ENCODE measurements at places on chromosomes 2 and 18.

GRCh38 chr18:40824291-40824690, 1130.7 kb upstream of the PIK3C3 start:
- no peak for DNase-seq

GRCh38 chr2:10982931-10983701, 71.4 kb downstream of the KCNF1 start:
- no peak for DNase-seq

DNA sequence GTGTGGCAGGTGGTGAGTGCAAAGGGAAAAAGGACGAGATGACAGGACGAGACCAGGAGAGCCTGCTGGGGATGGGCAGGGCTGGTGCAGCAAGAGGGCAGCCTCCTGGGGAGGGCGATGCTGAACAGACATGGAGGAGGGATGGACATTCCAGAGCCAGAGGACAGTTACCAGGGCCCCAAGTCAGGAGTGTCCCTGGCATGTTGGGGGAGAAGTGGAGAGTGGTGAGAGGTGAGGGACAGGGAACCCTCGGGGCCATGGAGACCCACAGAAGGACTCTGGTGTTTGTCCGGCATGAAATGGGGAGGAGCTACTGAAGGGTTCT, 19.0 kb downstream of the MTERF4 start:
- DNase-seq: no peak

GRCh38 chr2:75565472-75566462, 5.0 kb upstream of the EVA1A start:
- DNase-seq: no peak

DNA sequence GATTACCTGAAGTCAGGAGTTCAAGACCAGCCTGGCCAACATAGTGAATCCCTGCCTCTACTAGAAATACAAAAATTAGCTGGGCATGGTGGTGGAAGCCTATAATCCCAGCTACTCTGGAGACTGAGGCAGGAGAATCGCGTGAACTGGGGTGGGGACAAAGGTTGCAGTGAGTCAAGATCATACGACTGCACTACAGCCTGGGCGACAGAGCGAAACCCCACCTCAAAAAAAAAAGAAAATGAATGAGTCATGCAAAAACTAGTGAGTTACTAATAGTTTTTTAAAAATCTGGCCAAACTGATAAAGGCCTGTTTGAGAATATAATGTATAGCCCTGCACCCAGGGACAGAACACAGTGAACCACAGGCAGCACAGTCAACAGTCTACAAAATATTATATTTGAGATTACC, 17.5 kb downstream of the AFG3L2 start:
- DNase-seq: no peak

DNA sequence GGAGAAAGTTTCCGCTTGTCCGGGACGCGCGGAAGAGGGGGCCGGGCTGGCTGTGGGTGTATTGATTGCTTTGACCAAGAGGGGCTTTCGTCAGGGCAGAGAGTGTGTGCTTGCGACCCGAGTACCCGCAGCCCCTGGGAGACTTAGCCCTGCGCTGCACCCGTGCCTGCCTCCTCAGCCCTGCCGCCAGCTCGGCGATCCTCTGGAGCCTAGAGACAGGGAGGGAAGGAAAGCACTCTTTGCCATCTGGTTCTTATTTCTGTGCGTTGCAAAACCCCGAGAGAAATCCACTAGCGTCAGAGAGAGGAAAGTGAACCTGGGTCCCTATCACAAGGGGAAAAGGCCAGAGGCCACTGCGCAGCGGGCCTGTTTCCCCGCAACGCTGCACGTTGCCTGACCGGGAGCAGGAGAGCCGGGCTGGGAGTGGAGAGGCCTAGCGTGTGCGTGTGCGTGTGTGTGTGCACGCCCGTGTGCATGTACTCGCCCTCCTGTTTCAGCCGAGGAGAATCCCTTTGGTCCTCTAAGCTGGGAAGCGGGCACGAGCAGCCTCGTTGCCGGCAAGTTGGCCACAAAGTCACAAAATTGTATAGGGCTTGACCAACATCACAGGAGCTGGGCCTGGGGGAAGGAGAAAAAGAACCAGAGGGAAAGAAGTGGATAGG, 1.7 kb downstream of the SIX3 start:
- DNase-seq: no peak

GRCh38 chr2:206435742-206436141, 7.6 kb upstream of the ADAM23 start:
- DNase-seq: no peak

DNA sequence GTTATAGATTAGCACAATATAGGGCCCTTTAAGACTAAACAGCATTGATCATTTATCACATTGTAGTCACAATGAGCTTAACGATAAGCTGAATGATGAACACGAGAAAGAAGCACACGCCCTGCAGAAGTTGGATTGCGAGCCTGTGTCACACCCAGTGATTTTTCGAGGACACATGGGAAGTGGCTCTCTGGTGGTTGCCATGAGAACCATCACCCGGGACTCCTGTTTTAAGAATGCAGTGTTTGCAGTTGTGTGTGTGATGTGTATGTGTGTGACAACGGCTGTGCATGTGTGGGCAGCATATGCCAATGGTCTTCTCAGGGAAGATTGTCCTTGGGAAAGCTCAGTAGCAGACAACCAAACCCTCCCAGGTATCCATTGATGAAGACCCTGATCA, 69.2 kb downstream of the PDCL3 start:
- no peak for DNase-seq

GRCh38 chr2:141709756-141710155, 421.1 kb downstream of the LRP1B start:
- DNase-seq: no peak

- no peak for DNase-seq
Observed at GRCh38 chr2:200380091-200380561, 73.6 kb downstream of the SPATS2L start.

- DNase-seq: no peak
Observed at GRCh38 chr2:9178110-9178903, 28.3 kb upstream of the ASAP2 start.

GRCh38 chr2:48207851-48208250, 301.6 kb upstream of the FBXO11 start:
- no peak for DNase-seq

- DNase-seq: no peak
Observed at GRCh38 chr2:235570966-235571692, 77.3 kb downstream of the AGAP1 start.
